ENCODE measurements at places on chromosomes 4 and X.

DNA sequence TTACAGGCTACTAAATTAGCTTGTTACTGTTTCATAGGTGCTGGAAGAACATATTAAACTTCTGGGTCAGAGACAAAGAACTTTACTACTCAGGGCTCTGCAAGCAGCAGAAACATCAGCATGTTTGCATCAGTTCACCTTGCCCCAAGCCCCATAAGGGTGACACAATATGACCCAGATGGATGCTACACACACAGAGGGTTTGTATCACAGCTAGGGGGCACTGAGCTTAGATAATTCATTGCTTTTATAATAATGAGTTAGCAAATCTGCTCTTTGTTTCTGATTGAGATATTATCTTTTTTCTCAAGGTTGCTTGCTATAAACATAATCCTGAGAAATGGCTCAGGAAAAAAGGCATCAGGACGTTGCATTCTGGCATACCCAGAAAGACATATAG, 4.8 kb upstream of the SYNPO2 start:
- DNase-seq: peak; percentile 38

DNA sequence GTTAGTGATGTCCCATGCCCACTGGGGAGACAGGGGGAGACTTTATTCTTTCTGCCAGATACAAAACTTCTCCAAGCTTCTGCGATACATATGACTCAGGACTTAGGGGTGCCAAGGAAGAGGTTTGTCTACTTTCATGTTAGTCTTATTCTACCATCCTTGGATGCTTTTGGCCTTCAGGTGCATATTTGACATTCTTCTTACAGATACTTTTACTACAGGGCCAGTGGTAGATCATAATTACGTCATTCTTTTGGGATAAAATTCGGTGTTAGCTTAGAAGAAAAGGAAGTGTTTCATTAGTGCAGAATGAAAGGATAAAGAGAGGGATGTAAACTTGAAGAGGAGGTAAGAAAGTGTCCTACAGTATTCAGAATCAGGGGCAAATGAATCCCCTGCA, 245.2 kb downstream of the THOC2 start:
- DNase-seq: no peak

- no peak for DNase-seq
Measured at GRCh38 chrX:132144061-132144460, 16.2 kb upstream of the FRMD7 start.

DNA sequence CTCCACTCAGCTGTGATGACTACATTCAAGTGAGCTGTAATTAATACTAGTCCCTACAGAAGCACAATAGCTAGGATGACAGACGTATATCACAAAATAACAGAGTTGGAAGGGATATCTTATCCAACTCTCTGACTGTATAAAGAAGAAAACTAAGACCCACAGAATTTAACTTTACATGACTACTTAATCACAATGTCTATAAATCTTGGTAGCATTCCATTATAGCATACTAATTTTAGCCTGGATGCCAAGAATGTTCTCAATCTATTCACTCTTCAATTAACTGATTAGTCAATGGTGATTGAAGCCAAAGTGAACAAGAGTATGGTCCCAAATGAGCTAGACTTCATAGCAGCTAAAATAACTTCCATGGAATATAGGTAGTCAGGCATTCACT, 31.2 kb downstream of the RPS6KA6 start:
- DNase-seq: no peak

DNA sequence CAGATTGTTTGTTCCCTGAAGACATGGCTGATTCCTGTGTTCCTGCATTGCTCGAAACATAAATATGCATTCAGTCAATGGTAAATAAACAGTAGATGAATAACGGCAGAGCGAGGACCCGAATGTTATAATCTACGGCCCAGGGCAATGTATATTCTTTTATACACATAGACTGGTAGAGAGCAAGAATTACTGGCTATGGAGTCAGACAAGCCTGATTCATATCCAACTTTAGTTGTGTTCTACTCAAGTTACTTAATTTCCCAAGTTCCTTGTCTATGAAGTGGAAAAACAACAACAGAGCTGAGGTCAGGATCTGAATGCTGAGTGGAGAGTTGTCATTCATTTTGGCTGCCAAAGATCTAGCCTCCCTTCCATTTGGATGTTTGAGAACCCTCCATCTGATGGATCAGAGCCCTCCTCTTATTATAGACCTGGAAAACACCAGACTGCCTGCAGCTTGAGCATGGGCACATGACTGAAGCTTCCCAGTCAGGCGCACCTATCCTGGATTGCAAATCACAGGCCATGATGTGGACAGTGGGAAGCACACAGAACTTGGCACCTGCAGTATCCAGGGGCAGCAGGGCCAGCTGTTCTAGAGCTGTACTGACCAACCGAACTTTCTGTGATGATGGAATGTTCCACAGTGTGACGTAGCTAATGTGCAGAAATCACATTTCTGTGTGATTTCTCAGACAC, 80.1 kb downstream of the FAM184B start:
- DNase-seq: no peak

- no peak for DNase-seq
Measured at GRCh38 chr4:152415980-152416379, 119.9 kb downstream of the FBXW7 start.

GRCh38 chr4:184265546-184266351, 48.1 kb upstream of the ENPP6 start:
- peak; percentile 69 for DNase-seq

GRCh38 chr4:125267630-125268029, 47.1 kb upstream of the FAT4 start:
- no peak for DNase-seq

GRCh38 chrX:71955530-71956120, 45.0 kb downstream of the NHSL2 start:
- no peak for DNase-seq

- DNase-seq: no peak
Measured at GRCh38 chr4:146105464-146105863, 70.1 kb upstream of the LSM6 start.

GRCh38 chr4:1470393-1470670, 64.1 kb upstream of the NKX1-1 start:
- no peak for DNase-seq

DNA sequence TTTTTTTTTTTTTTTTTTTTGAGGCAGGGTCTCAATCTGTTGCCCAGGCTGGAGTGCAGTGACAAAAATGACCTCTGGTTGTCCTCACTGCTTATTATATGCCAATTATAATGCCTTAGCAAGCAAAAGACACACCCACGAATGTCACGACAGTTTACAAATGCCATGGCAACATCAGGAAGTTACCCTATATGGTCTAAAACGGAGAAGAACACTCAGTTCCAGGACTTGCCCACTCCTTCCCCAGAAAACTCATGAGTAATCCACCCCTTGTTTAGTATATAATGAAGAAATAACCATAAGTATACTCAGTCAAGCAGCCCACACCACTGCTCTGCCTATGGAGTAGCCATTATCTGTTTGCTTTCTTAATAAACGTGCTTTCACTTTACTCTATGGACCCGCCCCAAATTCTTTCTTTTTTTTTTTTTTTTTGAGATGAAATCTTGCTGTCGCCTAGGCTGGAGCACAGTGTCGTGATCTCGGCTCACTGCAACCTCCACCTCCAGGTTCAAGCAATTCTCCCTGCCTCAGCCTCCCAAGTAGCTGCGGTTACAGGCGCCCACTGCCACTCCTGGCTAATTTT, 106.2 kb downstream of the SMIM20 start:
- peak; percentile 49 for DNase-seq

- no peak for DNase-seq
Measured at GRCh38 chr4:2925931-2926860, 37.0 kb downstream of the NOP14 start.

GRCh38 chr4:160350944-160351343, 1248.1 kb downstream of the RAPGEF2 start:
- DNase-seq: no peak

DNA sequence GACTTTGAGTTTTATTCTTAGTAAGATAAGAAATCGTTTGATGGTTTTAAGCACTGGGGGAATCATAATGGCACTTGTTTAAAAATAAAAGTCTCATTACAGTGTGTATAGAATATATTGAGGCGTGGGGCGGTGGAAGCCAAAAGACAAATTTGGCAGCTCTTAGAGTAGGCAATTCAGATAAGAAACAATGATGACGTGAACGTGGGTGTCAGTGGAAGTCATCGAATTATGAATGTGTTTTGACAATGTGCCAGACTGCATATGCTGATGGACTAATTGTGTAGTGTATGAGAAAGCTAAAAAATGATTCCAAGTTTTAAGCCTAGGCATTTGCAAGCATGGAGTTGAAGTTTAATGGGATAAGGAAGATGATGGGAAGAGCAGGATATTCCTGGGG, 35.8 kb downstream of the SPANXD start:
- no peak for DNase-seq

DNA sequence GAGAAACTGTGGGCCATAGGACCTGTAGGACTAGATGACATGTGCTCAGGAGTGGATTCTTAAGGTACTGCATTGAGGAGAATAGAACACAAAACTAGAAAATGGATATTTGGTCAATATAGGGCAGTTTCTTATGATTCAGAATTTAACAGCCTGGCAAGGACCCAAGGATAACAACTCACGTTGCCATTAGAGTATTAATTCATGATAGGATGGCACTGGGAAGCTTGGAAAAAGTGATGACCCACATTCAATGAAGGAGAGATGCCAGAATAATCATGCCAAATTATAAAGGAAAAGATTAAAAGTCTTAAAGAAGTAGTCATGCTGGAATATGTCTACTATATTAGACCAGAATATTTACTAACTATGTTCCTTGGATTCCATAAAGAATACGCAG, 594.5 kb downstream of the ANKRD50 start:
- DNase-seq: no peak

Measured in NB4 (cell line).